ENCODE measurements at places on chromosomes 6 and 20.

GRCh38 chr20:3068986-3069900, 2.2 kb upstream of the OXT start:
- DNase-seq, result no peak

DNA sequence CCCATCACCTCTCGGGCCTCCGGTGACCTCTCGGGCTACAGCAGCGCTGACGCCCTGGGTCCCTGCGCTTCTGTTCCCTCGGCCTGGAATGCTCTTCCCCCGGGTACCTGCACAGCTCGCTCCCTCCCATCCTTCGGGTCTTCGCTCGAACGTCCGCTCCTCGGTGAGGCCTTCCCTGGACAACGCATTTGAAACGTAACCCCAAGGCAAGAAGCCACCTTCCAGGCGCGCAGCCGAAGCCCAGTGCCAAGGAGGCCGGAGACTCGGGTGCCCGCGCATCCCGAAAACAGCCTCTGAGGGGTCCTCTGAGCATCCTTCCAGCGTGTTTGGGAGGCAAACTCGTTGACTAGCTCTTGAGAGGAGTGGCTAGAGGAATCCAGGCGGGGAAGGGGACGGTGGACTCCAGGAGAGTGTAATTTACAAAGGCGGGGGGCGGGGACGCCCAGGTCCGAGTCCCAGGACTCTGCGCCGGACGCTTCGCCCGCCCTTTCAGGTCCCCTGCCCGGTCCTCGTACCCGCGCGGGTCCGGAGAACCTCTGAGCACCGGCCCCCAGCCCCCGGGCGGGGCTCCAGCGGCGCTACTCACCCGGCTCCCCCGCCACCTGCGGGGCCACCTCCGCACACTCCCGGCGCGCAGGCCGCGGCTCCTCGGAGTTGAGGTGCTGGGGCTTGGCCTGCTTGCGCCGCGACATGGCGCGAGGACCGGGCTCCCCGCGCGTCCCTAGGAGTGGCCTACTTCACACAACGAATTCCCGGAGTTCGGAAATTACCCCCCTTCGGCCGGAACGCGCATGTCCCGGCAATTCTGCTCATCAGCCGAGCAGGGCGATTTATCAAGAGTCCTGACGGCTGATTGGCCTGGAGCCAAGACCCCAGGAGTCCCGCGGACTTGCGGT, 86.8 kb downstream of the ZFP64 start:
- no peak for DNase-seq

DNA sequence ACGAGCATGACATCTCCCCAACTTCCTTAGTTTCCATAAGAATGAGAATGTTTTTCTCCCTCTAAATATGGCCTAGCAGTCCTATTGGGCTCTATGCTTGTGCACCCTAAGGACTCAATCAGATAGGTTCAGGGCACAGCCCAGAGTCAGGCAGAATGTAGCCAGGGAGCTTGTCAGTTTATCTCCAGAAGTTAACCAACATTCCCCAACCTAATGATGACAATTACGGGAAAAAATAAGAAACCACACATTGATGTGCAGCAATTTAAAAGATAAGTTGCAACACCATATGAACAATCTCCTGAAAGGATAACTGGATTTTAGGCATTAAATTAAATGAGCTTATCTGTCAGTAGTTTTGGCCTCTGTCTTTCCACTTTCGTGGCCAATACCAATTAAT, 71.1 kb downstream of the HDDC2 start:
- no peak for DNase-seq

DNA sequence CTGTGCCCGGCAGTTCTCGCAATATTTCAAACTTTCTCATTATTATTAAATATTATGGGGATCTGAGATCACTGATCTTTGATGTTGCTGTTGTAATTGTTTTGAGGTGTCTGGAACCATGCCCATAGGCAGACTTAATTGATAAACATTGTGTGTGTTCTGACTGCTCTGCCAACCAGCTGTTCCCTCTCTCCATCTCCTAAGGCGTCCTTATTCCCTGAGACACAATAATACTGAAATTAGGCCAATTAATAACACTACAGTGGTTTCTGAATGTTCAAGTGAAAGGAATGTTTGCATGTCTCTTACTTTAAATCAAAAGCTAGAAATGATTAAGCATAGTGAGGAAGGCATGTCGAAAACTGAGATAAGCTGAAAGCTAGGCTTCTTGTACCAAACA, 7.6 kb downstream of the MAPK14 start:
- no peak for DNase-seq

- DNase-seq, result no peak
These were observed 35.3 kb downstream of the GPR6 start for GRCh38 chr6:110013386-110013785.

- no peak for DNase-seq
These were observed 38.1 kb downstream of the SYNE1 start for GRCh38 chr6:152598901-152599537.

DNA sequence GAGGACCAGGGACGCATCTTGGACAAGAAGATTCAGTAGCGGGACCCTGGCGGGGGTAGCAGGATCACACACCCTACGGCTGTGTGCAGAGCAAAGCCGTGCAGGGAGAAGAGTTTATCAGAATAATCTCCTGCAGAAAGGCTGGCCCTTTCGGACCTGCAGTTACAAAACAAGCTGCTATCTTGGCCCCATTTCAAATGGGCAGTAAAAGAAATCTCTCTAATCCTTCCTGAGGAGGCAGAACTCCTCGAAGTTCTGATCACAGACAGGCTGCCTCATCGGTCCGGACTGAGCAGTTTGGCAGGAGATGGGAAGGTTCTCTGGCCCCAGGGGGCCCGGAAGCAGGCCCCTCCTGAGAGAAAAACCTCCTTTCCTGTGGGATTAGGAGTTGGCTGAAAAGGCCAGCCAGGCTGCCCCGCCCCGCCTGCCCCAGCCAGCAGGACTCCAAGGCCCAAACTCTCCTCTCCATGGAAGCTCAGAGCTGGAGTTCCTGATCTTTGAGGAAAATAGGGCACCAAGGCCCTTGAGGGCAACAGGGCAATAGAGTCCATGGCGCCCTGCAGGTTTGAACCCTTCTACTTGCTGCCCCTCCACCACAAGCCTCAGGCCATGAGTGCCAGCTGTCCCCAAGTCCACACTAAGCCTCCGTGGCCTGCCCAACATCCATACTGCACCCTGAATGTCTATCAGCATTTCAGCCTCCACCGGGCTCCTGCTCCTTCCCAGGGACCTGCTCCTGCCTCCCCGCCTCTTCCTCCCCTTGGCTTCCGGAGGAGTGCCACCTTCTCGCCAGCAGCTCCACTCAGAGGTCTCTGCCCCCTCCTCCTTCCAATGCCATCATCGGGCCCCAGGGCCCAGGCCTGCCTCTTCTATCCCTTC, 141.3 kb downstream of the PREX1 start:
- DNase-seq, result no peak

DNA sequence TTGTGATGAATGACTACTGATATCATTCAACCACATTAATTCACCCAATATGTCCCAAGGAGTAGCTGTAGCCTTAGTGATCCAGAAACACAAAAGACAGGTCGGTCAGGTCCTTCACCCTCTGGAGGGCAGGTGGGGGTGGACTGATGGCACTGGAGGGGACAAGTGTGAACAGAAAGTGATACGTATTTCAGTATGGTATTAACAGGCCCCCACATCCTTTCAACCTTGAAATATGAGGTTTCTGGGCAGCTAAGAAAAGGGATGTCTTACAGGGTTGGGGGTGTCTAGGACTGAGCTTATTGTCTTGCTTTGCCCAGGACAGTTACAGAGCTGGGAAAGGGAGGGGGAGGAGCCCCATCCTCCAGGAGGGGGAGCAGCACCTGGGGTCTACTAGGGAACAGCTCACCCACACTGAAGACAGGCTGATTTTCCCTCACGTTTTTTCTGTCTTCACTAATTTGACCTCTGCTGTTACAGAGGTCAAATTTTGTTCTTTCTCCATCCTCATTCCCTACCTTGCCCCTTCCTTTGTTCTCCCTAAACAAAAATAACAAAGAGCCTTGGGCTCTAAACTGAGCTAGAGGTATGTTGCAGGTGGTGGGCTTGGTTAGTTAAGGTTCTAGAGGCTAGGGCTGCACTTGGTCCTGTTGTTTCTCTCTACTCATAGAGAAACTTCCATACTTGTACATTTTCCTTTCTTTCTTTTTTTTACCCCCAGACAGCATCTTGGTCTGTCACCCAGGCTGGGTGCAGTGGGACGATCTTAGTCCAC, 38.0 kb upstream of the EEF1A1 start:
- no peak for DNase-seq

DNA sequence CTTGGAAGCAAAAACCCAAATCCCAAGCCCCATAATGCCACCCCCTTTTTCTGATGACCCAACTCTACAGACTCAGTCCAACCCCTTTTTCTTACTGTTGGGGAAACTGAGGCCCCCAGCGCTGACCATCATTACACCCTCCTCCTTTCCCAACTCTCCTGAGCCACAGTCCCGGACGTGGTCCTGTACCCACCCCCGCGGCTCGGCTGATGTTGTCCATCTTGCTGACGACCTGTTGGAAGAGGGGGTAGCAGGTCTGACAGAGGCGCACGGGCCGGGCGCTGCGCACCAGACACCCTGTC, 533 bp downstream of the OSTM1 start:
- DNase-seq, result no peak

DNA sequence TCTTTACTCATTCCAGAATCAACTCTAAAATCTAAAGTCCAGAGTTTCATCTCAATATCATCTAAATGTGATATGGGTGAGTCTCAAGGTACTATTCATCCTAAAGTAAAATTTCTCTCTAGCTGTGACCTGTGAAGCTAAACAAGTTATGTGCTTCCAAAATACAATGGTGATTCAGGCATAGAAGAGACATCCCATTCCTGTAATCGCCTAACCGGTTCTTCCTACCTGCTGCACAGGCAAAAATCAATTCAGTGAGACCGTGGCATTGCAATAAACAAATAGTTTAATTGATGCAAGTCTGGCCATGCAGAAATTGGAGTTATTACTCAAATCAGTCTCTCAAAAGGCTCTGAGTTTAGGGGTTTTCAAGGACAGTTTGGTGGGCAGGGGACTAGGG, 232.8 kb downstream of the UBE3D start:
- no peak for DNase-seq

- no peak for DNase-seq
These were observed 1.3 kb downstream of the CGA start for GRCh38 chr6:87093651-87094050.

DNA sequence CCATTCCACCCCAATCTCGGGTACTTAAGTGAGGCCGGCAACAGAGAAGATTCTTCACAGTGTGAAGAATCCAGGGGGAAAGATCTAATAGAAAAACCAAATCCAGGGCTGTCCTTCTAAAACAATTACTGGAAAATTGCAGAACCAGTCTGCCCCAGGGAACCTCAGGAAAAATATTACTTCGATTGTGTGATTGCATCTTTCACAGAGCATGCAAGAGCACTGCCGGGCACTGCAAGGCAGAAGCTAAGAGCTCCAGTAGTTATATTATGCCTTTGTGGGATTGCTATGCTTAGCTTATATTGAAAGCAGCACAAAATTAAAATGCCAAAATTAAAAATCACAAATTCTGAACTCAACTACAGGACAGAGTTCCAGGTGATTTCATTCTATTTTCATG, 175.9 kb downstream of the HACE1 start:
- no peak for DNase-seq

- no peak for DNase-seq
These were observed 314.1 kb downstream of the PTPRT start for GRCh38 chr20:42875581-42875980.

DNA sequence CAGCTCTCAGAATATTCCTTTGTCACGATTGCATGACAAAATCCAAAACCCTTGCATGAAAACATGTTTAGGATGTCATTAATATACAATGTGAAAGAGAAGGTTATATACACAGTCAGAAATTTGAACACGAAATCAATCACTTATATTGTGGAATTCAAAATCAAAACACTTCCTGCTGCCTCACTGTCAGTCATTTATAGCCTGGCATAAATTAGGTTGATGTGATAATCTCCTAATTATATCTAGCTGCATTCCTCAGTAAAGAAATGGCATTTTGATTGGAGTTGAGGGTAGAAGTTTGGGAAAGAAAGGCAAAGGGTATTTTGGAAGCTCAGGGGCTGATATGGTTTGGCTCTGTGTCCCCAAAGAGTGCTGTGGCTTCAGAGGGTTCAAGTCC, 24.1 kb upstream of the BEND6 start:
- DNase-seq, result no peak

DNA sequence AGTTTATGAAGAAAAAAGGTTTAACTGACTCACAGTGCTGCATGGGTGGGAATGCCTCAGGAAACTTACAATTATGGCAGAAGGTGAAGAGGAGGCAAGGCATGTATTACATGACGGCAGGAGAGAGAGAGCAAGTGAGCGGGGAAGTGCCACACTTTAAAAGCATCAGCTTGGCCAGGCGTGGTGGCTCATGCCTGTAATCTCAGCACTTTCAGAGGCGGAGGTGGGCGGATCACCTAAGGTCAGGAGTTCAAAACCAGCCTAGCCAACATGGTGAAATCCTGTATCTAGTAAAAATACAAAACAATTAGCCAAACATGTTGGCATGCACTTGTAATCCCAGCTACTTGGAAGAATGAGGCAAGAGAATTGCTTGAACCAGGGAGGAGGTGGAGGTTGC, 213.3 kb upstream of the THEMIS start:
- DNase-seq, result no peak

DNA sequence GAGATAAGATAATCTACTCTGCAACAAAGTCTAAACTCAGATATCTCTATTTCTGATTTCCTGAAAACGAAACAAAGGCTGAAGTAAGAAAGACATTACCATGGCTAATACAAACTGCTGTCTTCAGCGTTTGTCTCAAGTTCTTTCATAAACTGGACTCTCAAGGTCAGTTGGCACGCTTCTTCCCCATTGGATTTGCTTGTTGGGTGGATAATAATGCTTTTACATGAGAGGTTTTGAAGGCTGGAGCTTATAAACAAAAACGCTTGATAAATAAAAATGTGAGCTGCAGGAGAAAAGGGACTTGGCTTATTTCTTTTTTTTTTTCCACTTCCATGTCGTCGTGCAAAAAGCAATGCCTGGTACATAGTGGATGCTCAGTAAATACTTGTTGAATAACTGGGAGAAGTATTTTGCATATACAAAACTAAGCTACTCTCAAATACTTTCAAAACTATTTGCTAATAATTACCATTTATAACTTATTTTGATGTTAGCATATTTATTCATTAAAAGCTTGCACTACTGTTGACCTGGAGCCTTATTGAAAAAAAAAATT, 65.7 kb upstream of the EEF1A1 start:
- DNase-seq, result no peak

- DNase-seq, result no peak
These were observed 39.3 kb upstream of the SOX4 start for GRCh38 chr6:21554286-21554685.

DNA sequence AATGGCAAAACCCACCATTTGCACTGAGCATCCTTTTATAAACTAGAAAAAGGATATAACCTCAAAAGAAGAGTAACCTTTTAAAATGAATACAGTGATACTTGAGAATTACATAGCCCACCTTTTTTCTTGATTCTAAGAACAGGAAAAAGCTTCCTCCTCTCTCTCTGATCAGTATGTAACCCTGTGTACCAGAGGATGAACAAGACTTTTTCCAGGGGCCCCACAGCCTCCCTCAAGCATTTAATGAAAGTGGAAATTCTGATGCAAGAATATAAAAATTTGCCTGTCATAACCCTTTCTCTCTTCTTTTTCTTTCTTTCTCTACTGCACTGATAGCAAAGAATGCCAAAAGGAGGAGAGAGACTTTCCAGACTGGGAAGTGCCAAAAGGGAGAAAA, 64.2 kb upstream of the BTN3A2 start:
- DNase-seq, result no peak

GRCh38 chr20:23092861-23093495, 6.9 kb upstream of the CD93 start:
- DNase-seq, result no peak

- no peak for DNase-seq
These were observed 4.5 kb upstream of the CD109 start for GRCh38 chr6:73691512-73691911.

All from activated CD8-positive, alpha-beta memory T cell treated with anti-CD3 and anti-CD28 coated beads for 48 hours (primary cell).